ENCODE measurements at places on chromosomes 12 and 14. TPM values are rescaled to one million over a fixed set of nuclear protein-coding genes. Genes with fewer than 3 reads are reported as not detected.

GRCh38 chr14:33986804-33987203 is 35.9 kb upstream of the EGLN3 start:
- DNase-seq = peak; percentile 91

DNA sequence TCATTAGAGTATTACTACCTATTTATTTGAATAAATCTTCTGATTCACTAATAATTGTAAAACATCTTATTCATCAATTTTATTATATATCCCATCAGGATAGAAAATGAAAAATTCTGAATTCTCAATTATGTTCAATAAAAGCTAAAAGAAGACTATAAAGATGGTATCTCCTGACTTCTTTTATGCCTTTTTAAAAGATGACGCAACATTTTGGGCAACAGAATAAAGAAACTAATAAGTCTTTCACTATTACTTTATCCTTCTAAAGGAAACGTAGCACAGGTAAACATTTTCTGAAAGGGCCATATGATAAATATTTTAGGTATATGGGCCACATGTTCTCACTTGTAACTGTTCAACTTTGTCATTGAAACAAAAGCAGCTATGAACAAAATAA is 10.1 kb upstream of the ATXN7L3B start:
- no peak for DNase-seq

DNA sequence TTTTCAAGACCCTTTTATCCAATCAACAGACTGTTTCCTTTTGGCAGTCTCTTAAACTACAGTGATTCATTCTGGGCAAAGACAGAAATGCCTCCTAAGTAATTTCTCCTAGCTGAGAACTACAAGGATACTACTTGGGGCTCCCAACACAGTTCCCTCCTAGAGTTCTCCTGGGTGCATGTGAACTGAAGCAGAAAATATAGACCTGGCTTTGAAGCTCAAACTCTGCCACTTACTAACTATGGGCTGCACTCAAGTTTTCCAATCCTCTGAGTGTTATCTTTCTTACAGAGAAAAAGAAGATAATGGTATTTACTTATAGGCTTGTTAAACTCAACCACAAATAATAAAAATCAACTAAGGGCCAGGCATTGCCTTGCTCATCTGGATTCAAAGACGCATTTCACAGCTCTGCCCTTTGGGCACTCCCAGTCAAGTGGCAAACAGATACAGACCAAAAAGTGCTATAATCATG is 97.6 kb downstream of the EFCAB11 start:
- no peak for DNase-seq

GRCh38 chr14:101030586-101030985 is 127.1 kb upstream of the RTL1 start:
- no peak for DNase-seq

DNA sequence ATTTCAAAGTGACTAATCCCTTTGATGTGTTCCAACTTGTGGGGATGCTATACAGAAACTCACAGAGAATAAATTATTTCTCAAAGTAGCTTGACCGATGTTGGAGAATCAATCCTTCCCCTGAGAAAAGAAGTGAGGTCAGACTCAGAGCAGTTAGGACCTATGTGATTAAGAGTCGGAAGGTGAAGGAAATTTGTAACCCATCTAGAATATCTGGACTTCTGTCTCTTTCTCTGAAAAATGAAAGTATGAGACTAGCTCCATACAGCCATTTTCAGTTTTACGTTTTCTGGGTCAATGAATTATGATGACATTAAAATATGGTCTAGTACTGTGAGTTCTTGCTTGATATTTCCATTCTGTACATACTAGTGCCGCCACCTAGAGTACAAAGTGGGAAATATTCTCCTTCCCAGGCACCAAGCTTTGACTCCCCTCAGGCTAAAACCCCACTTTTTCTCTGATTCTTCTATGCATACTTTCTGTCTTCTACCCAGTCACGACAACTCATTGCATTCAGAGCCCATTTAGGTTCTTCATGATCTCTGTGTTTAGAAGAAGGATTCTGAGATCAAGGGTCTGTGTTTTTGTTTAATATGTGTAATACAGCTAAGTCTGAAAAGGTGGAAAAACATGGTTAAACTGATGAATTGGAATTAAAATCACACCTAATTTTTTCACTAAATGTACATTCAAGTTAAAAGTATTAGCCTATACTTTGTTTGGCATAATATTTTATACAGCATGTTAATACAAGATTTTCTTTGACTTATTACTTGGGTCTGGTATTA is 6.9 kb upstream of the NTS start:
- DNase-seq = peak; percentile 82

GRCh38 chr12:26434299-26435068 is 239.1 kb downstream of the SSPN start:
- peak; percentile 72 for DNase-seq

DNA sequence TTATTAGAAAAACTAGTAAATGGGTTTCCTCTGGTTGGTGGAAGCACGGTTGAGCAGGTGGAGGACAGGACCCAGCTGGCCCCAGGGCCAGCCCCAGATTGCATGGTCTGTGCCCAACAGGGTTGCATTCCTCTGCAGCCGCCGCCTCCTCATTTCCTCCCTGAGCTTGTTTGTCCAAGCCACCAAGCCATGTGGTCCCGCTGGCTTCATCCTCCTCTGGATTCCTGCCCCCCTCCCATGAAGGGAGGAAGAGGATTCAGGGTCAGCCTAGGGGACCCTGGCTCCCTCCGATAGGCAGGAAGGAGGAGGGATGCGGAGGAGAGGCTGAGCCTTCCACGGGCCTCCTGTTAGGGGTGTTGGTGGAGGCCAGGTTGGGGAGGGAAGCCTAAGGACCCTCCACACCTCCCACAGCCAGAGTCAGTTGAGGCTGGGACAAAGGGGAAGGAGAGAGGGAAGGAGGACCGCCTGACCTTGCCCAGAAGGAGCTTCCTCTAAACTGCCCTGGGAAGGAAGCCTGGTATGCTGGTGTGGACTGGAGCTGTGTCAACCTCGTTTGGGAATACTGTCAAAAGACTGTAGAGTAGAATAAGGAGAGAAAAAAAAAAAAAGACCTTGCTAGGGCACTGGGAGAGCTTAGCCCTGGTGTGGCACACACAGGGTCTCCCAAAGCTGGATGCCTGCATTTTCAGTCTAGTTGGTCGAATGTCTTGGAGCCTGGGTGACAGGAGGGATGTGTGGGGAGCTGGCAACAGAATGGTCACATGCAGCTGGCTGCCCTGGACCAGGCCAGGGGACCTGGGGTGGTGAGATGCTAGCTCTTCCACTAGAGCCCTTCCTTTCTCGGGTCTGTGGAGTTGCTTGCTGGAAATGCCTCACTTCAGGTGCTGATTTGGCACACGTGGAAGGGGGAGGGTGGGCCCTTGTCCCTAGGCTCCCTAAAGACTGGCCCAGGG is 42.4 kb downstream of the PLEKHG3 start:
- DNase-seq = no peak

GRCh38 chr12:2489275-2489674 is 305.5 kb upstream of the FKBP4 start:
- no peak for DNase-seq

DNA sequence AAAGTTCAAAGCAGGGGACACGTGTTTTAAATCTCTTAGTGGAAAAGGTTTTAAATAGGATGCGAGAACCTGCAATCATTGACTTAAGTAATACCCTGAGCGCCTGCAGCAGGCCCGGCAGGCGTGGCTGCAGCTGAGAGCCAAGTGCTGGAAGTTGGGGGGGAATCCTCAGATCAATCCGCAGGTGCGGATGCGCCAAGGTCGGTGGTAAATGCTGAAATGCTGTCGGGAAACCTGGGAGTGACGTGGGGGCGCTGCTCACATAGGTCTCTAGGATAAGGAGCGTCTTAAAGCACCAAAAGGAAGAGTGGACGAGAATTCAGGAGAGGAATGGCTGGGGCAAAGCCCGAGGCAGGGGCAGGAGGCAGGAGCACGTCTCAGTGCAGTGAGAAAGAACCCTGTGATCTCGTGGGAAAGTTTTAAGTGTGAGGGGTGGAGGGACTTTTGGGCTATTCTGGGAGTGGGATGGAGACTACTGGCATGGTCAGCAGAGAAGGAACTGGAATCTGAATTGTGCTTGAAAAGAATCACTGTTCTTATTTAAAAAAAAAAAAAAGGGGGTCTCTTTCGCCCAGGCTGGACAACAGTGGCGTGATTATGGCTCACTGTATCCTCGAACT is 883 bp upstream of the CDCA4 start:
- DNase-seq = peak; percentile 42

DNA sequence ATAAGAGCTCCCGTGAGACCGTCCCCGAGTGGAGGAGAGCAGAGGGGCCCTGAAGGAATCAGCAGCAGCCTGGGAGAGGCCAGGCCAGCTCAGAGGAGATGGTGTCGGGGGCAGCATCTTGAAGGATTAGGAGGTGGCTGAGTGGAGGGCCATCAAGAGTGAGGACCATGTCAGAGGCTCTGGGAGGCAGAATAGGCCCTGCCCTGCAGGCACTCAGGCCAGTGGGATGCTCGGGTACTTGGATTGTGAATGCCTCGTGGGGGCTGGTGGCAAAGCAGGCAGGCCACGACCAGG is 47.7 kb downstream of the IL31 start:
- DNase-seq = no peak

GPR132 gene
- 1.0 TPM for polyA plus RNA-seq

MANSC1 gene
- polyA plus RNA-seq = 5.3 TPM

NOXRED1 gene
- polyA plus RNA-seq = not detected

SLC6A13 gene
- polyA plus RNA-seq = 0.34 TPM
